ENCODE measurements at places on chromosomes 5 and 9.

DNA sequence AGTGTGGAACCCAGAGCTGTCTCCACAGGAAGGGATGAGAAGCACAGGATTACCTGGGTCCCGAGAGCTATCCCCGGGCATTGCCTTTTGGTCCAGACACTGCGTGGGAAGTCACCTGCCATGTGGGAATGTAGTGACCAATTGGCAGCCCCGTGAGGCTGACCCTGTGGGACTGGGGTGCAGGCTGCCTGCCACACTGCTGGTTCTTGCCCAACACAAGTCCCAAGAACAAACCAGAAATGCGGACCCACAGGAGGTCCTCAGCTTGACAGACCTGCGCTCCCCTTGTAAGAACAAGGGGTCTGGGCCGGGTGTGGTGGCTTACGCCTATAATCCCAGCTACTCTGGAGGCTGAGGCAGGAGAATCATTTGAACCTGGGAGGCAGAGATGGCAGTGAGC is 2.4 kb upstream of the FGD3 start:
- DNase-seq = no peak

DNA sequence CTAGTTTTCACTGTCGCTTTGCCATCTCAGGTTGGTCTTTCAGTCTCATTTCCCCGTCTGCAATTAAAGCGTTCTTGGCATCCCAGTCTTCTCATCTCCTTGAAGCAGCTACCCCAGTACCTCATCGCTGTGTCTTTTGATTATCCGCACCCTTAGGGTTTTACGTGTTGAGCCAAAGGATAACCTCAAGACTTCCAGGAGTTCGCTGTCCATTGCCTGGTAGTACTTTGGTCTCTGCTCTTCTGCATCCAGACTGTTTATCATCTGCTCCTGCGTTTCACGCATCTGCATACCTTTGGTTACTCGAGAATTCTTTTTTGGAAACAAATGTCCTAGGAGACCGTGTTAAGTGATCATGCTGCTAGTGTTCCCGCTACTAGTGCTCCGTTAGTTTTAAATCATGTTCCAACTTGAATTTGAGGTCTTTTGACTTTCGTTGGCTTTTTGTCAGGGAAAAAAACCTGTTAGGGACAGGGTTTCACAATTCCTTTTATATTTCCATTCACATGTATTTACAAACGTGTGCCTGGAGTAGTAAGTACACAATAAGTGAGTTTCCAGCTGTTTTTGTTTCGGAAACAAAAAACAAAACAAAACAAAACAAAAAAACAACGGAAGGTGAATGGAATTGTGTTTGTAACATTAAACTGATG is 888 bp downstream of the RABGAP1 start:
- DNase-seq = no peak

- no peak for DNase-seq
Observed at GRCh38 chr5:64883912-64884311, 115.2 kb downstream of the CWC27 start.

- DNase-seq = no peak
Observed at GRCh38 chr9:80072451-80072850, 500.7 kb downstream of the TLE4 start.

DNA sequence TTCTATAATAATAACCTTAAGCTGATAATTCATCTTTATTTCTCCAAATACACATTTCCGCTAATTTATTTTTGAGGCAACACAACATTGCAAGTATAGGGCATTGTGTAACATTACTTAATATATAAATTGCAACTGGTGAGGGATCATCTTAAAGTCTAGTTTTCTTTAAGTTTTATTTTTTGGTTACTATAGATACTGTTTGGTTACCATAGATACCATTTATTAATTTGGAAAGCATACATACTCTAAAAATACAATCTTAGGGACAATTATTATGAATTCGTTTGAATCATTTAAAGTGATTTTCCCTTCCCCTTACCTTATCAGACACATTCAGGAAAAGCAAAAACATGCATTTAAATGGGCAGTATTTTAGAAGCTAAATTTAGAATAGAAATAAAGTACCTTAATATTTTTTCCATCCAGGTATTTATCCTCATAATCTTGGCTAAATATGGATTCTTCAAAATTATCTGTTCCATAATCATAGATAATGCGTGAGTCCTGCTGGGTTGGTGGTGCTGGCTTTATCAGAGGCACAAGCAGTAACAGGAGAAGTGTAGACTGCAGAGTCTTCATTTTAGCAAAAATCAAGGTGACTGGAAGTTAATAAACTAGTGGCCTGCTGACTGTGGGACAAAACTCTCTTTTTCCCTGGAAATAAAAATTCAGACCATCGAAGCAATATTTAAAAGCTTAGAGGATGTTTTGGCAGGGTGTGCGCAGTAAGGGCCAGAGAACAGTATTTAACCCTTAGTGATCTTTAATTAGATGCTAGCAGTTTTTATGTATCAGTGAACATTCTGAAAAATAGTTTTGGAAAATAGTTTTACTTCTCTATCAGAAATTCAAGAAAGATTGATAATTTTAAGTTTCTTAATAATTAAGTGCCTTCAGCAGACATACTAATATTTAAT is 1.3 kb downstream of the OGN start:
- DNase-seq = no peak
